ENCODE measurements at places on chromosomes 11 and 22.

- no peak for DNase-seq
These were observed 392.5 kb downstream of the CTTN start for GRCh38 chr11:70790671-70791300.

- no peak for DNase-seq
These were observed 55.0 kb upstream of the ARFGAP3 start for GRCh38 chr22:42912059-42912458.

GRCh38 chr11:78085972-78086371, 6.3 kb upstream of the NDUFC2 start:
- DNase-seq = no peak

GRCh38 chr11:61958590-61958989, 8.4 kb downstream of the BEST1 start:
- no peak for DNase-seq

- no peak for DNase-seq
These were observed 317.8 kb downstream of the MIAT start for GRCh38 chr22:26974914-26975803.

DNA sequence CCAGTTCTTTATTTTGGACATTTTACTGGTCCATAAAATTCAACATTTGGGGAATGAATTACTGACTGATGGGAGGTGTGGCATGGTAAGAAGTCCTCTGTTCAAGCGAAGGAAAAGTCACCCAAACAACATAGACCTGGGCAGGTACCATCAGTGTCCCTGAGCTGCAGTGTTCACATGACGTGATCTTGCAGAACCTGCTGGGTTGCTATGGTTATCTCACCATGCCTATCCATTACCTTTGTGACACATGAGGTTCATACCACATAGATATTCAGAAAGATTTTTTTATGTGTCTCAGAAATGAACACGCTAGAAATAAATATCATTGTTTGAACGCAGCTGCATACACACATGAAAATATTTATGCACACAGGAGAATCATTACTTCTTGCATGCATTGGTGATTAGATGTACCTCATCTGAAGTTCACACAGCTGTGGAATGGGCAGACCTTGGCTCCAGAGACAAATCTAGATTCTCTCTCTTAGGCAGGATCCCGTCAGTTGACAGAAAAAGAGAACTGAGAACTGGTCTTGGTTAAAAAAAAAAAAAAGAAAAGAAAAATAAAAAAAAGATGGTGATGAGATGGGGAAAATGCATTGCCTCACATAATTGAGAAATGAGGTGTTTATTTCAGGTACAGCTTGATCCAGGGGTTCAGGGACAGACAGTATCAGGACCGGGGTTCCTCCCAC, 21.4 kb upstream of the RCN1 start:
- no peak for DNase-seq

GRCh38 chr11:36509694-36510593, at the start of gene TRAF6:
TRAF6 (minus strand) TSS chr11:36510272; CDS start chr11:36501515, 8,757 bp downstream.
- DNase-seq = peak; percentile 49

GRCh38 chr11:102429691-102430090, 22.9 kb downstream of the TMEM123 start:
- DNase-seq = no peak

GRCh38 chr22:35551549-35552177, 11.0 kb downstream of the RASD2 start:
- DNase-seq = no peak

DNA sequence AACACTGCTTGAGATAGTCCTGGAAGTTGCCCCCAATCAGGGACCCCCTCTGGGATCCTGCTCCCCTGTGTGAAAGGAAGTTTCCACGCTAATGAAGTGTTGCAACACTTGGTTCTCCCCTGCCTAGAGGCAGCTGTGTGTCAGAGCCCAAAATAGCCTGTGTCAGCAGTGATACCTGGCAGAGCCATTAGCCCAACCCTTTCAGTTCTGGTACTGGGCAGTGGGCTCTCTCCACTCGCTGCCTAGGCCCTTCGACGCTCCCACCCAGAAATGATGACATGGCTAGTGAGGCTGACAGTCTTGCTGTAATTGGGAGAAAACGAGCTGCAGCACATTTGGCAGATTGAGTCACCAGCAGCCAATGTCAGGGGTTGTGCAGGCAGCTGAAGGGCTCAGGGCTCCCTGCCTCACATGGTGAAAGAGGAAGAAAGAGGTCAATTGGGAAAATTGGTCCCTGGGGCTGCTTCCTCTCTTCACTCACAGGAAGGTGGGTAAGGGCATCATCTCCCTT, 1.4 kb upstream of the NXF1 start:
- DNase-seq = no peak

Data from NCI-H446 treated with DMSO at 0.1 percent for 48 hours (cell line).